AG04450 (cell line): ENCODE measurements at places on chromosomes 7 and 10.

- DNase-seq: no peak
Observed at GRCh38 chr10:116132780-116133399, 140.1 kb downstream of the GFRA1 start.

DNA sequence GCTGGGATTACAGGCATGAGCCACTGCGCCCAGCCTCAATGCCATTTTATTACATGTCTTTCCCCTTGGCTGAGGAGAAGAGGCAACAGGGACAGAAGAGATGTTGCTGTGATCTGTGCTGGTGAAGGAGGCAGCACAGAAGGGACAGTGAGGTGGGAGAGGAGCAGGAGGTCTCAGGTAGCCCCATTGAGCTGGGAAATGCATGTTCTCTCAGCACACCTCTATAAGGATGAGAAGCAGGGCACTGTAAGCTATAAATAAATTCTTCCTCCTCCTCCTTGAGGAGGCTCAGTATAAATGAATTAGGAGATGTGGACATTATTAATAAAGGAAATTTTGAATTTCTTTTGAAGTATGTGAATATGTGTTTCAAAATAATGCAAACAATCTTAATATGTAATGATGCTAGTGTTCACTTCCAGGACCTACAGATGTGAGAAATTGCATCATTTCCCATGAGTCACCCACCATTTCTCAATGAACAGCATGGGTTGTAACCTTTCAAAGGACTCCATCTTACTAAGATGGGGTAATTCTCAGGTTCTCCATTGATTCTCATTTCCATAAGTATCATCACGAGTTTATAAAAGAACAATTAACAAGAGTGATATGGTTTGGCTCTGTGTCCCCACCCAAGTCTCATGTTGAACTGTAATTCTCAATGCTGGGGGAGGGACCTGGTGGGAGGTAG lies 88.9 kb upstream of the ODAD2 start:
- DNase-seq: peak; percentile 45

- no peak for DNase-seq
Observed at GRCh38 chr7:22802426-22802825, 20.2 kb downstream of the TOMM7 start.

- DNase-seq: no peak
Observed at GRCh38 chr10:51747216-51747615, 47.8 kb upstream of the CSTF2T start.

DNA sequence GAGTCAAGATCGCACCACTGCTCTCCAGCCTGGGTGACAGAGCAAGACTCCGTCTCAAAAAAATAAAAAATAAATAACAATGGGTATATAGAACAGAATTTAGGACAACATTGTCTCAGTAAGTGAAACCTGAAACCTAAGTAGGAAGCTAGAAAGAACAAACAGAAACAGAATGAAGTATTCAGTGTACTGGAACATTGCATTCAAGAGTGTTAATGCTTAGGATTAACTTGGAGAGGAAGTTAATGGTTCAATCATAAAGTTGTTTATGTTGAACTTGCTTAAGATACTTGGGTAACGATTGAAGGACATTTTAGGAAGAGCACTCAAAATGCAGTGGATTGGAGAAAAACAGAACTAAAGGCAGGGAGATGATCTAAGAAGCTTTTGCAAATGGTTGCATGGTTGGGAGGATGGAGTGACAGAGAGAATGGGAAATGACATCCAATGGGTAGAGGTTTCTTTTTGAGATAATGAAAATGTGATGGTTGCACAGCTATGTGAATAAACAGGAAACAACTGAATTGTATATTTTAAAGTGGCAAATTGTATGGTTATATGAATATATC lies 233.7 kb downstream of the ADK start:
- DNase-seq: no peak

- DNase-seq: no peak
Observed at GRCh38 chr7:155477476-155477875, 19.5 kb downstream of the EN2 start.

GRCh38 chr10:51384971-51385370 lies 310.7 kb downstream of the PRKG1 start:
- no peak for DNase-seq

GRCh38 chr7:70808876-70809275 lies 323.1 kb upstream of the GALNT17 start:
- no peak for DNase-seq

GRCh38 chr7:20454202-20454601 lies 123.5 kb downstream of the ITGB8 start:
- no peak for DNase-seq

- DNase-seq: no peak
Observed at GRCh38 chr7:157874870-157875229, 538.0 kb downstream of the DNAJB6 start.

GRCh38 chr10:114458955-114459354 lies 54.7 kb upstream of the AFAP1L2 start:
- no peak for DNase-seq

GRCh38 chr10:87579563-87579962 lies 74.9 kb downstream of the MINPP1 start:
- no peak for DNase-seq

GRCh38 chr7:77653572-77653971 lies 42.7 kb upstream of the RSBN1L start:
- DNase-seq: no peak

DNA sequence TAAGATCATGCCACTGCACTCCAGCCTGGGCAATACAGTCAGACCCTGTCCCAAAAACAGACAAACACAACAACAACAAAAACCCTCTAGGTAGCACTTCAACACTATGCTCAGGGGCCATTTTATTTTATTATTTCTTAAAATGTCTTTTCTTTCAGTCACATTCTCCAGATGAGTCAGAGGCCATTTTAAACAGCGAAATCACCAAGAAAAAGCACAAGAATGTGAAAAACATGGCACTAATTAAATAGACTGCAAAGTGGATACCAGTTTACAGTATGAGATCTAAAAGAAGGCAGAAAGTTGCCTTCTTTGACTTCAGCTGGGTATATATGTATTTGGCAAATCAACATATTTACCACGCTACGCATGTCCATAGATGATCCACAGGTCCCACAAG lies 6.1 kb upstream of the FGL2 start:
- DNase-seq: no peak

DNA sequence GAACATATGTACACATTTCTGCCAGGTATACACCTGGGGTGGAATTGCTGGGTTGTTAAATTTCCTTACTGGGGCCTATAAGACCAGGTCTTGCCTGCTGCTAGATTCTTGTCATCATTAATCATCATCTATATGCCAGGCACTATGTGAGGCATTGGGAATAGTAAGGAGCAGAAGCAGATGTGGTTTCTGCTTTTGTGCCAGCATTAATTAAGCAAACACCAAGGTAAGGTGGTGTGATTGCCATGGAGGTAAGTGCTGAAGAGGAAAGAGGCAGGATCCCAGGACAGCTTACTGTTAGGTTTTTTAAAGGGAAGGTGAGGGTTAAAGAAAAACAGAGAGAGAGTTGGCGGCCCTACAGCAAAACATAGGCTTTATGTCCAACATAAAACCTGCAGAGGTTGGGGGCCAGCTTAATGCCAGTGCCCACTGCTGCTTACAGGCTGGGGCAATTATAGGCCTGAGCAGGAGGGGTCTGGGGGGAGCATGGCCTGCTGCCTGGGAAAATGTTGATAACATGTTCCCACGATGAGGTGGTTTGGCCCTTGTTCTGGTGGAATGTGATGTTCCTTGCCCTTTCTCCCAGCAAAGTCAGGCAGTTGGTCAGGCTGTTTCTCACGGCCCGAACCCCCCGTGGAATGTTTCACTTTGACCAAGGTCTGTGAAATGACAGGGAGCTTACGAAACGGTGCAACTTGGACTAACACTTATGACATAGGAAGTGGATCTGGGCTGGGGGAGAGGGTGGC lies 93.9 kb downstream of the RBM20 start:
- peak; percentile 13 for DNase-seq

DNA sequence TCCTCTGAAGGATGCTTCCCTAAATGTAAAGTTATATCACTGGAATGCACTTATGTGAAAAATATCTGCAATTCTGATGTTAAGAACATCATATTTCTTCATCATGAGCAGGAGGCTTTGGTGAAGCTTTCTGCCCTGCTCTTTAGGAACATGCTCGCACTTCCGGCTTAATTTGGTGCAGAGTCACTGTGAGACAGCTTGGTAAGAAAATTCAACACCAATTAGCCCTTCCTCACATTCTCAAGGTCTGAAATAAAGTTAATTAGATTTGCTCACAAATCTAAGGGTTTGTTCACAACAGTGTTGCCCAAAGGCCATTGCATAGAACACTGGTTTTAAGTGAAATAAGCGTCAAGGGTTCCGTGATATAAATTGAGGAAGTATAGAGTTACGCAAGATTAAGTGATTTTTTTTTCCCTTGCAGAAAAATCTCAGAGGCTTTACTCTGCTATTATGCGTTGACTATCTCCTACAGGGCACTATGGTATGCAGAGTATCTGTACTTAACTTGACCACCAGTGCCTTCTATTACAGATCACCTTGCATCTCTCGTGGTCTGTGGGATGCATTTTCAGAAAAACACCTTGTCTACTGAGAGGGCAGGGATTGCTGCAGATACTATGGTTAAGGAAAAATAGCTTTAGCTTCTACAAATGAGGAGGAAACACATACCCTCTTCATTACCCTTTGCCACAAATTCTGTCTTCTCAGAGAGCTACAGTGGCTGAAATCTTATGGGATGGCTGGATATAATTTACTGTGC lies 953.9 kb downstream of the TYW1 start:
- DNase-seq: no peak
